ENCODE measurements at places on chromosomes 6 and 20.
A peak's percentile ranks its signal among the peaks of the same experiment; 100 is the strongest.

DNA sequence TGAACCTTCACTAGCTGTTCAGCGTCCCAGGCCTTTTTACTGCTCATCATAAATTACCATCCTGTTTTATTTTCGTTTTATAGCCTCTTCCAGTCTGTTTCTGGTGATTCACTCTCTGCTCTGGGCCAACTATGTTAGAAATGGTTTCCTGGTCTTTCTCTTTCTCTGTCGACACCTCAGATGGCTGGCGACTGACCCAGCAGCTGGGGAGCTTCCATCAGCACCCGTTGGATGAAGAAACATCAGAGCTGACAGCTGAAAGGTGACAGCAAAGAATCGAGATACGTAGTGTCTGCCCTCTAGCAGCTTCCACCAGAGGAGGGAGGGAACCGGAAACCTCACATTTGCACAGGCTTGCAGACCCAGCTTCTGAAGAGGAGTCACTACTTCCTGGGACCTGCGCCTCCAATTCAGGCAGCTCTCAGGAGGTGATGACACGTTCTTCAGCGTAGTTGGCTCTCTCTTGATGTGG is 82.9 kb upstream of the MLN start:
- no peak for DNase-seq

- DNase-seq: no peak
Observed at GRCh38 chr20:61661025-61661424, 404.7 kb downstream of the TAF4 start.

- DNase-seq: no peak
Observed at GRCh38 chr20:54167909-54168872, 5.6 kb downstream of the CYP24A1 start.

- DNase-seq: no peak
Observed at GRCh38 chr6:89357390-89357789, 4.9 kb upstream of the UBE2J1 start.

DNA sequence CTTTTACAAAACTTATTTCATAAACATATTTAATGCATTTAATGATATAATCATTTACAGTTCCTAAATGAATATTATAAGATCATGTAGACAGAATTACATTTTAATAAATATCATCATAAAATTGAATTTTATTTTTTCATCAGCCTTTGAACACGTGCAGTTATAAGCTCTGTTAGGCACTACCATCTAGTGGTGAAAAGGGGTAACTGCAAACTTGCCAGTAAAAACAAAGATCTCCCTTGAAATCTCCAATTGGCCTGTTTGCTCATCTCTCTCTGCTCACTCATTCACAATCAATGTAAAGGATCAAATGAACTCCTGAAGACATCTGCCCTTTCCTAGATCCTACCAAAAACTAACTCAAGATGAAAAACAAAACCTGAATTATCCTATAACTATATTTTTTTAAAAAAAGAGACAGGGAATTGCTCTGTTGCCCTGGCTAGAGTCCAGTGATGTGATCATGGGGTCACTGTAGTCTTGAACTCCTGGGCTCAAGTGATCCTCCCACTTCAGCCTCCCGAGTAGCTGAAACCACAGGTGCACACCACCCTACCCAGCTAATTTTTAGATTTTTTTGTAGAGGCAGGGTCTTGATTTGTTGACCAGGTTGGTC is 31.7 kb downstream of the SAMHD1 start:
- peak; percentile 65 for DNase-seq

- DNase-seq: peak; percentile 91
Observed at GRCh38 chr20:462199-462991, at the start of gene TBC1D20. TBC1D20 (minus strand) TSS chr20:462533; CDS start chr20:462405, 128 bp downstream.

GRCh38 chr6:95819939-95820338 is 195.8 kb upstream of the FUT9 start:
- no peak for DNase-seq

GRCh38 chr20:31341470-31341869 is 26.9 kb upstream of the DEFB118 start:
- no peak for DNase-seq

GRCh38 chr6:57135885-57136284 is 36.2 kb upstream of the BAG2 start:
- no peak for DNase-seq

GRCh38 chr6:81166770-81167169 is 585.7 kb downstream of the TENT5A start:
- DNase-seq: no peak

DNA sequence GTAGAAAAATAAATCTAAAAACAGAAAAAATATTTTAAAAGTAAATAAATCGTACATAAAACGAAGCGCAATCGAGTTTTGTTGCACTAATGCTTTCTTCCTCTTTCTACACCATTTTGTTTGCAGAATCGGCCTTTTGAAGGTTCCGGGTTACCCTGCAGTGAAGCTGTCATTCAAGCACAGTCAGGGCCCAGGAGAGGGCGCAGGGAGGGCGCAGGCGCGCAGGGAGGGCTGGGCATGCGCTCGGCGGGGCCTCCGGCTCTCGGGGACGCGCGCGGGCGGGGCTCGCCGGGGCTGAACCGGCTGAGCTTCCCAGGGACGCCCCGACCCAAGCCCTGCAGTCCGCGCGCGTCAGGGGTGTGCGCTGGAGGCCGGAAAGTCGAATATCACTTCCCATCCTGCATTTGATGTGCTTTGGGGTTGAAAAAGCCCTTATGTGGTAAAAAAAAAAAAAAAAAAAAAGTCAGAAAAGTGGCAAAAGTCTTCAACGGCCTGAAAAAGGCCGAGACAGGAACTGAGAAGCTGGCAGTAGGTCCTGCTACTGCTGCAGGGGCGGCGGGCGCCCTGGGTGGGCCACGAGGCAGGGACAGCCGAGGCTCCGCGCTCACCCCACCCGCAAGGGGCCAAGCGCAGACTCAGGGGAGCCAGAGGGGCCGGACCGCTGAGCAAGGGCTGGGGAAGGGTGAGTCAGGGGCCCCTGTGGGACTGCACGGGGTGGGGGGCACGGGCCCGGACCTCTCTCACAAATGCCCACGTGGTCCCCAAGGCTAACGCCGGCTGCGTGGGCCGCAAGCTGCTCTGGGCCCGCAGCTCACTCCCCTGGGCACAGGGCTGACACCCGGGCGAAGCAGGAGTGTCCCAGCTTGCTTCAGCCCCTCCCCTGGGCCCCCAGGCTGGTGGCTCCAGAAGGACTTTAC is 40.5 kb downstream of the THBS2 start:
- peak; percentile 86 for DNase-seq

GRCh38 chr20:39825950-39826349 is 863.1 kb downstream of the MAFB start:
- DNase-seq: no peak

- peak; percentile 55 for DNase-seq
Observed at GRCh38 chr20:25453035-25453810, 45.8 kb downstream of the GINS1 start.

GRCh38 chr20:52994184-52994970 is 22.2 kb downstream of the TSHZ2 start:
- DNase-seq: no peak

GRCh38 chr20:49291200-49291599 is 13.3 kb upstream of the ZNFX1 start:
- no peak for DNase-seq

DNA sequence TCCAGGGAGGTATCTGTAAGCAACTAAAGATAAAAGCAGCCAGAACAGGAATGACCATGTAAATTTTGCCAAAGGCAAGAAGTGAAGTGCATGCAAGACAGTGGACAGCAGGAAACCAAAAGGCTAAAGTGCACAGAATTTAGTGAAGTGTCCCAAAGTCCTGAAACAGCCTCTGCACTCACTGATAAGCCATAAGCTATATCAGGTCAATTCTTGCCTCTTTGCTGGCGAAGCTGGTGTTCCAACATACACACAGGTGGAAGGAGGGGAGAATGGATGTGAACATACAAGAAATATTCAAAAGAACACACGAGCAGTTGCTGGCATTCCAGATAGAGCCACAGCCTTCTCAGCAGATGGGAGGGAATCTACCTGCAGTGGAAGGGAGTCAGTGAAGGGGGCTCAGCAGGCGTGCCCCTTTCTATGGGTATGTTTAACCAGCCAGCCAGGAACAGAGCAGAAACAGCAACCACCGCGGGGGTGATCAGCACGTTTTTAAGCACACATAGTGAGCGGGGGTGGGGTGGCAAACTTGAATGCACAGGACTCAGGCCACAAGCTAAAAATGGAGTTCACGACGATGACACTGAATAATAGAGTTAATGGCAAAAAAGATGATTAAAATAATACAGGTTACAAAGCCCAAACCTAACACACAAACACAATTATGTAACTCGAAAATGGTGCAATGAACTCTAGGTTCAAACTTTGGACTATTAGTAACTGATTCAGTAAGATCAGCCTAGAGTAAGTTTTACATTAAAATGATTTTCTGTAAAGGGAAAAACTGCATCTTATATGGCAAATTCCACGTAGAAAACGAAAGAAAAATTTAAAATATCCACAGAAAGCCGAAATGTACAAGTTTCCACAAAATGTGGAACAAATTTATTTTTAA is 1.2 kb downstream of the ECI2 start:
- DNase-seq: no peak

- no peak for DNase-seq
Observed at GRCh38 chr6:3294921-3295871, 36.4 kb downstream of the PSMG4 start.

DNA sequence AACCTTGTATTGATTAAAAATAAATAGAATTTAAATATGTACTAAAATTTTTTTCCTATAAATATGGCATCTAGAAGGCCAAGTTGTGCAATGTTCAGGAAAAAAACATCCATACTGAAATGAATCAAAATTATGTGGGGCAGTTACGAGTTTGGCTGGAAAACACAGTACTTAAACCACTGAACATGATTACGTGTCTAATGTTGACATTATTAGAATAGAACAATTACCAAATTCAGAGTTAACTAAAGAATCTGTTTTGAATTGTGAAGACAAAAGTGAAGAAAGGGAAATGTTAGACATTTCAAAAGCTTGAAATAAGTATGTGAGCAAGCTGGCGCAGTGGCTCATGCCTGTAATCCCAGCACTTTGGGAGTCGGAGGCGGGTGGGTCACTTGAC is 57.2 kb downstream of the KLHL31 start:
- DNase-seq: no peak

- no peak for DNase-seq
Observed at GRCh38 chr6:21469213-21469612, 124.3 kb upstream of the SOX4 start.

- no peak for DNase-seq
Observed at GRCh38 chr20:858011-858410, 24.5 kb downstream of the FAM110A start.

- no peak for DNase-seq
Observed at GRCh38 chr20:4165984-4166725, 150.8 kb upstream of the RNF24 start.

DNA sequence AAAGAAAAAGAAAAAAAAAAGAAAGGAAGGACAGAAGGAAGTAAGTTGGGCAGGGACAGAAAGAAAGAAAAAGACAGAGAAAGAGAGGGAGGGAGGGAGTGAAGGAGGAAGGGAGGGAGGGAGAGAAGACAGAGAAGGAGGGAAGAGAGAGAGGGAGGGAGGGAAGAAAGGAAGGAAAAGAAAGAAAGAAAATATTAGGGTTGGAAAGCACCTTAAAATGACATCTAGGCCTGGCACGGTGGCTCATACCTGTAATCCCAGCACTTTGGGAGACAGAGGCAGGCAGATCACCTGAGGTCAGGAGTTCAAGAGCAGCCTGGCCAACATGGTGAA is 33.2 kb downstream of the FASTKD5 start:
- DNase-seq: no peak

DNA sequence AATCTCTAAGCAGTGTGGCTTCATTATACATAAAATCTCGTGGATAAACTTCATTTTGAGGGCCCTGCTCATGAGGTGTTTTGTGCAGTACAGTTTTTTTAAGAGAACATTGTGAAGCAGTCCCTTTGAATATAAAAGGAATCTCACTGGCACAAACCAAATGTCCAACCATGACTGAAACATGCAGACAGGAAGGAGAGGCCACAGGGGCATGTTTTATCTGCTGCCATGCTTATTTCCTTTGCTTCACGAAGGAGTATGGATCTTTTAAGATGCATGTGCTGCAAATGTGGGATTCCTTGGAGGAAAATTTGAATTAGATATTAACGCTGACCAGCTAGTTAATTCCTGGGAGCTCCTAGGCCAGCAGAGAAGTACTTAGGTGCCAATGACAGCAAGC is 192.3 kb downstream of the DST start:
- no peak for DNase-seq

- no peak for DNase-seq
Observed at GRCh38 chr20:20343932-20344331, 24.0 kb upstream of the INSM1 start.

GRCh38 chr20:39347626-39348025 is 385.5 kb downstream of the DHX35 start:
- DNase-seq: no peak

DNA sequence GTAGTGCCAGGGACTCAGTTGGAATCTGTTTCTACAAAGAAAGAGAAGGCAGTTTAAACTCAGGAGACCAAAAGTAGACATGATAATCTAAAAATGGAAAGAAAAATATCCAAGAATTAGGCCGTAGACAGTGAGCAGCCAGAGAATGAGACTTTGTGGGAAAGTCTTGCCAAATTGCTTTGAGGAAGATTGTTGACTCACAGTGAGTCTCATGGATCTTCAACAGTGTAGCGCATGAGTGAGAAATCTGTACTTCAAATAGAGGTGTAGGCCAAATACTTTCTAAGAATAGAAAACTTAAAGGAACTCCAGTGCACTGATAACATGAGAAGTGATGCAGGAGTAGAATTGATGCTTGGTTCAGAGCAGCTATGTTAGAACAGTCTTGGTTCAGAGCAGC is 284.5 kb downstream of the HTR1B start:
- DNase-seq: no peak

DNA sequence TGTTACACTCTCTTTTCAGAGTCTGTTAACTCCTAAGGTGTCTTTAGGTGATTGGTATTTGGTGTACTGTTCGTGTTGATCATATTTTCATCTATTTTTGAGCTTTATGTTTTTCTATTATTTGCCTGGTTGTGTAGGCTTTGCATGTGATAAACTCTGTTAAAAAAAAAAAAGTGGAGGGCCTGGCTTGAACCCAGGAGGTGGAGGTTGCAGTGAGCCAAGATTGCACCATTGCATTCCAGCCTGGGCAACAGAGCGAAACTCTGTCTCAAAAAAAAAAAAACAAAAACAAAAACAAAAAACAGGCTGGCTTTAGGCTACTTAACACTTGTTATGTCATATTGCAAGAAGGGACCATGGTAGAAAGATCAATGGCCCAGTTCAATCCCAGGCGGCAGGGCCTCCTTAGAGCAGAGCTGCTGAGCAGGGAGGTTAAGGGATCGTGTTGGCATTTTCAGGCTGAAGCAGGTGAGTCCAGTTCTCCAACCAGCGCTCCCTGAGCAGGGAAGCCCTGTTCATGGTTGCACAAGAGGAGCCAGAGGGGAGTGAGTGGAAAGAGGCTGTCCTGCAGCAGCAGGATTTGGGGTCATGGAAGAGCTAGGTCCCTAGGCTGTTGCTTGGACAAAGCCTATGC is 8.5 kb downstream of the PYGB start:
- DNase-seq: no peak

- DNase-seq: no peak
Observed at GRCh38 chr6:71902261-71902660, 15.9 kb downstream of the RIMS1 start.

- no peak for DNase-seq
Observed at GRCh38 chr6:166643891-166644590, 17.0 kb upstream of the RPS6KA2 start.

- no peak for DNase-seq
Observed at GRCh38 chr20:56806952-56807517, 177.9 kb downstream of the TFAP2C start.

All from NCI-H2081 (cell line).